Stimulated activated CD4-positive, alpha-beta T cell treated with anti-CD3 and anti-CD28 coated beads, Interleukin-15, amount 100 ng/mL, for 24 hours (primary cell): ENCODE measurements at places on chromosomes 2 and 18.

- DNase-seq, result no peak
These were observed 364.5 kb upstream of the CDH2 start for GRCh38 chr18:28541276-28541930.

DNA sequence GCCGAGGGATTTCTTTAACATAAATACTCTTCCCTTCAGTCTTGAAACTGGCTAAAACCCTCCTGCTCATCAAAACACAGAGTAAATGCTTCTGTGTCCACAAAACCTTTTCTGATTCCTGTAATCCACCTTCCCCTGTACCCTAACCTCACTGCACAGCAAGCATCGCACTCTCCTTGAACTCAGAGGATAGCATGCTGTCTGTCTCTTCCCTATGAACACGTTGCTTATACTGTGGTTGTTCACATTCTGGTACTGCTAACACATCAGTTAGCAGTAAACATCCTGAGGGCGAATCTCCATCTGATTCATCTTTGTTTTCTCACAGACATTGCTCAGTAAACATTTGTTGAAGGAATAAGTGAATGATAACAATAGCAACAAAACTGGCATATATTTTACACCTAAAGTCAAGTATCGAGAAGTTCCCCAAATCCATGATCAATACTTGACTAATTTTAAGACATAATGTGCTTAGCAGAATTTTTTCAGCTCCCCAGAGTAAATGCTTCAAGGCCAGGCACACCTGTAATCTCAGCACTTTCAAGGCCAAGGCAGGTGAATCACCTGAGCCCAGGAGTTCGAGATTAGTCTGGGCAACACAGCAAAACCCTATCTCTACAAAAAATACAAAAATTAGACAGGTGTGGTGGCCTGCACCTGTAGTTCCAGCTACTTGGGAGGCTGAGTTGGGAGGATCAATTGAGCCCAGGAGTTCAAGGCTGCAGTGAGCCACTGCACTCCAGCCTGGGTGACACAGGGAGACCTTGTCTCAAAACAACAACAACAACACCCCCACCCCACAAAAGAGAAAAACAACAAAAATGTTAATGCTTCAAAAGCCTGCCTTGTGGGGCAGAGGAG, 45.6 kb upstream of the LPIN2 start:
- DNase-seq, result no peak

GRCh38 chr2:95158441-95158840, 1.2 kb downstream of the ZNF514 start:
- DNase-seq, result no peak

- DNase-seq, result peak; percentile 56
These were observed 76.0 kb downstream of the TGIF1 start for GRCh38 chr18:3525870-3526420.

DNA sequence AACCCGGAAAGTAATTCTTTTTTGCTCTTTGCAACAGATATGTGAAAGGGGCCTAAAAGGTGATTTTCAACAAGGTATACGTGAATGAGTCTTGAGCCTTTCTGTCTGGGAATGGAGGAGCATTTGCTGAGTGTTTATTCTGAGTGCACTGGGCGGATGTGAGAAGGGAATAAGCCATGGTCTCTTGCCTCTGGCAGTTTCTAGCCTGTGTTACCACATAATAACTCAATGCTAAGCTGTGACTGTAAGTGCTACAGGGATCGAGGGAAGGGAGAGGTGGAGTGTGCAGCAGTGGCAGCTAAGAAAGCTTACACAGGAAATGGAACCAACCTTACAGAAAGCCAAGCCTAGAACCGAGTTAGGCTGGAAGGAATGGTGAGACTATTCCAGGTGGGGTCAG, 444.3 kb downstream of the SLC4A3 start:
- DNase-seq, result no peak

GRCh38 chr2:5020116-5020875, 671.9 kb upstream of the SOX11 start:
- no peak for DNase-seq

DNA sequence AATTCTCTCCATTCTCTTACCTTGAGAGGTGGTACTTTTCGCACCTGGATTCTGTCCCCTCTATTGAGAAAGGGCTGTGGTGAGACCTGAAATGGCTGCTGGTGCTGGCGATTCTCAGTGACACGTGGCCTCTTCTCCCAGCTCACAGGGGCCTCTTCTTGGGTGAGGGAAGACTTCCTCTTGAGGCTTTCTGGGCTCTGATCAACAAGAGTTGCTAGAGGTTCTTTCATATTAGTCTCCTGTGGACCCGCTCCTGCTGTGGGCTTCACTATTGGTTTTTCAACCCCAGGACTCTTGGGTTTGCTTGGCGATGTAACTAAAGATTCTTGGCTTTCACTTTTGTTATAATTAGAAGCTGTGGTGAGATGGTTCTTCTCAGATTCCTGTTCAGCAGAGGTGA, 76.3 kb upstream of the DTNB start:
- DNase-seq, result no peak

- DNase-seq, result no peak
These were observed 9.4 kb downstream of the MLPH start for GRCh38 chr2:237496428-237496827.

DNA sequence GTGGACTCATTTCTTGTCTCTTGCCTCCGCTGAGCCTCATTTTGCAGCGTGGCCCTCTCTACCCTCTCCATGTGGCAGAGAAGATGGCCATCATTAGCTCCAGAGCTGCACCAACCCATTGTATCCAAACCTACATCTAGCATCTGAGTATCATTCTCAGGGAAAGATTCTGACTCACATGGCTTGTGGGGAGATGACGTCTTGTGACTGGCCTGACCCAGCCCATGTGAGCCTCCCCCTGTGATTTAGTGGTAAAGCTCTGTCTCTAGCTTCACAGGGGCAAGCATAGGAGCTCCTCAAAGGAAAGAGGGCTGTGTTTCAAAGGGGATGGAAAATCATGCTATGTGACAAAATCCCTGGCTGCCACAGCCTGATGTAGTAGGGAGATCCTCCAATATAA, 87.4 kb upstream of the RBMS1 start:
- DNase-seq, result no peak

GRCh38 chr2:81282151-81282769, 977.7 kb upstream of the LRRTM1 start:
- DNase-seq, result no peak

- no peak for DNase-seq
These were observed 47.7 kb downstream of the DNMT3A start for GRCh38 chr2:25293958-25294562.

DNA sequence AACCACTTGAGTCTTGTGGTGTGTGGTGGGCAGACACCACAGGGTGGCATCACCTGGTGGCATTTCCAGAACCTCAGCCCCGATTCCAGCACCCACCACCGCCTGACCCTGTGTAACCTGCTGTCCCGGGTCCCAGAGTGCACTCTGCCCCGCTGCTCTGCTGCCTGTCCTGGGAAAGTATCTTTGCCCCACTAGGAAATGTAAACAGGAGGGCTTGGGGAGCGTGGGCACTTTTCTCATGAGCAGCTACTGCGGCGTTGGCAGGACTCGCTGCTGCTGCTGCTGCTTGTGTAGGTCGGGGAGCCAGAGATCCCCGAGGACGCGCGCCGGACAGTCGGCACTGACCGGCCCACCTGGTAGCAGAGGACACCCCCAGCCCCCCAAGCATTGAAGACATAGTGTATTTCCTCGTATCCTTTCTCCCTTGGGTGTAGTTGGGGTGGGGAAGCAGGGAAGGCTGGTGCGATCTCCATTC, 13.4 kb downstream of the DTYMK start:
- no peak for DNase-seq

- DNase-seq, result peak; percentile 59
These were observed 266.5 kb downstream of the TCF4 start for GRCh38 chr18:55321265-55322177.

DNA sequence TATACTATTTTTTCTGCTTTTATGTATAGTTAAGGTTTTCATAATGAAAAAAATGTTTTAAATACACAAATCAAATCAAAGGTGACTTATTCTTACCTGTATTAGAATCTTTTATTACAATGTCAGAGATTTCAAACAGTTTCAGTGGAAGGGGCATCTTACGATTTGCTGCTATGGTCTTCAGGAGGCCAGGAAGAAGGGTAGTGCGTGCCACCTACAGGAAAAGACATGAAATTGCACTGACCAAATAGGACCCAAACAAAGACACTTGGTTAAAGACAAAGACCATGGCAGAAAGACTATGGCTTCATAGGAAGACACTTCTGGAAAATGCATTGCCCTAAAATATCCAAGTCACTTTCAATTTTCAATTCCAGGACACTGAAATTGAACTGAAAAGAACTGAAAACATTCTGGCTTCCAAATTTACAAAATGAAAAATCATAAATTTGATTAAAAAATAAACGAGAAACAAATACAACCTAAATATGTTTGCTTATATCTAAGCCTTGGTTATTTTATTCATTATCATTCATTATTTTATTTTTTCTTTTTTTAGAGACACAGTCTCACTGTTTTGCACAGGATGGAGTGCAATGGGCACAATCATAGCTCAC, 42.1 kb downstream of the FARSB start:
- DNase-seq, result no peak

DNA sequence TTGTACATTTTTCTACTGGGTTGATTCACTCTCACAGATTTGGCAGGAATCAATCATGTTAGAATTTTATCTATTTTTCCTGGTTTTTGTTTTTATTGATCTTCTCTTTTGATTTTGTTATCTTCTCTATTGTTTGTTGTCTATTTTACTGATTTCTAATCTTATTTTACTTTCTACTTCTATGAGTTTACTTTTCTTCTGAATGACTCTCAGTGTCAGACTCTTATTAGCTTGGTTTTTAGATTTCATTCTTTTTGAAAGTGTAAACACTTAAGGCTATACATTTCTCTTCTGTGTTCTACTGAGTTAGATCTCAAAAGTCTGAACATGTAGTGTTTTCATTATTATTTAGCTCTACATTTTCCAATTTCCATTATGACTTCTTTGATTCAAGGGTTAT, 47.1 kb downstream of the THOC1 start:
- no peak for DNase-seq

DNA sequence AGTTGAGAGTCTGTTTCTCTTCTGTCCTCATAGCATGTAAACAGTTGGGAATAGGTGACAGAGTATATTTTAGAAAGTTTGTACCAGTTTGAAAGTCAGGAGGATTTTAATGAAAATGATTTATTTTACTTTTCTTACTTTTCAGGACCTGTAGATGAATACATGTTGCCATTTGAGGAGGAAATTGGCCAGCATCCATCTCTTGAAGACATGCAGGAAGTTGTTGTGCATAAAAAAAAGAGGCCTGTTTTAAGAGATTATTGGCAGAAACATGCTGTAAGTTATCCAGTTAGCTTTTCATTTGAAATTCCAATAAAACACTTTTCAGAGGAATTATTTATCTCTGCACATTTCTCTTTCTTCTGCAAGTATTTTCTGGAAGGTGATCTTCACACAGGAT, 81.1 kb downstream of the ACVR2A start:
- no peak for DNase-seq

- DNase-seq, result no peak
These were observed 686.8 kb upstream of the DDX18 start for GRCh38 chr2:117127680-117128079.

DNA sequence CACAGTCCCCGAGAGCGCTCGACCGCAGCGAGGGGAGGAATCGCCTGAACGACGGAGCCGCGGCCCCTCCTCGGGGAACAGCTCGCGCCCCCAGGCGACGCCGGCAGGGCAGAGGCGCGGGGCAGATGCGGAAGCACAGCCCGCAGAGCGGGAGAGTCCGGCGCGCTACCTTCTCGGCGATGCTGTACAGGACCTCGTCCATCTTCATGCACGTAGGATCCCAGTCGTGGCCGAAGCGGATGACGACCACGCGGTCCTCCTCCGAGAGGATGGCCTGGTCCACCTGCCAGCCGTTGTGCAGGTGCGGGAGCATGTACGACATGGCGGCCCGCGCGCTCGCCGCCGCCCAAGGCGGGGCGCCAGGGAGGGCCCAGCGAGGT, 302 bp downstream of the TXNL4A start:
- peak; percentile 74 for DNase-seq

- no peak for DNase-seq
These were observed 107.8 kb upstream of the LRATD1 start for GRCh38 chr2:14524803-14525080.

GRCh38 chr2:98835831-98836385, 100.1 kb downstream of the CRACDL start:
- peak; percentile 22 for DNase-seq

DNA sequence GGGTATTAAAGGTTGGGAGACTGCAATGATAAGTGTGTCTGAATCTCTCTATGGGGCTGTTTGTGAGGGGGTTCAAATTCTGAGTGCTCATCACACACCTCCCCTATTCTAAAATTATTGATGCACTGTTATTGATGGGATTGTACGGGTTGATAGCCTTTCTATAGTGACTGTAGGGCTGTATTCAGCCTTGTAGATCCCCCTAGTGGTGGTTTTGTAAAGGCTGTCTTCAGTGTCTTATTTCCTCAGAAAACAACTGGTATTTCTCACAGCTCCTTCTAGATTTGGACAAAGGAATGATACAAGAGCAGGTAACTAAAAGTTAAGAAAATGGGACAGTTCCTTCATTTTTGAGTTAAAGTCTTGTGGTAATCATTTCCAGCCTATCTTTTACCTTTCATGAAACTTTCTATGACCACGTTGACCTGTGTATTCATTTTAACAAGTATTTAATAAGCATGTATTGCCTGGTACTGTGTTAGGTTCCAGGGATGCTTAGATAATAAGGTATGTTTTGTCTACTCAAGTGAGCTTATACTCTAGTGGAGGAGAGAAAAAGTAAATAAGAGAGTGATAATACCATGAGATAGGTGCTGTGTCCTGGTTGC, 21.2 kb downstream of the SMAD4 start:
- no peak for DNase-seq

DNA sequence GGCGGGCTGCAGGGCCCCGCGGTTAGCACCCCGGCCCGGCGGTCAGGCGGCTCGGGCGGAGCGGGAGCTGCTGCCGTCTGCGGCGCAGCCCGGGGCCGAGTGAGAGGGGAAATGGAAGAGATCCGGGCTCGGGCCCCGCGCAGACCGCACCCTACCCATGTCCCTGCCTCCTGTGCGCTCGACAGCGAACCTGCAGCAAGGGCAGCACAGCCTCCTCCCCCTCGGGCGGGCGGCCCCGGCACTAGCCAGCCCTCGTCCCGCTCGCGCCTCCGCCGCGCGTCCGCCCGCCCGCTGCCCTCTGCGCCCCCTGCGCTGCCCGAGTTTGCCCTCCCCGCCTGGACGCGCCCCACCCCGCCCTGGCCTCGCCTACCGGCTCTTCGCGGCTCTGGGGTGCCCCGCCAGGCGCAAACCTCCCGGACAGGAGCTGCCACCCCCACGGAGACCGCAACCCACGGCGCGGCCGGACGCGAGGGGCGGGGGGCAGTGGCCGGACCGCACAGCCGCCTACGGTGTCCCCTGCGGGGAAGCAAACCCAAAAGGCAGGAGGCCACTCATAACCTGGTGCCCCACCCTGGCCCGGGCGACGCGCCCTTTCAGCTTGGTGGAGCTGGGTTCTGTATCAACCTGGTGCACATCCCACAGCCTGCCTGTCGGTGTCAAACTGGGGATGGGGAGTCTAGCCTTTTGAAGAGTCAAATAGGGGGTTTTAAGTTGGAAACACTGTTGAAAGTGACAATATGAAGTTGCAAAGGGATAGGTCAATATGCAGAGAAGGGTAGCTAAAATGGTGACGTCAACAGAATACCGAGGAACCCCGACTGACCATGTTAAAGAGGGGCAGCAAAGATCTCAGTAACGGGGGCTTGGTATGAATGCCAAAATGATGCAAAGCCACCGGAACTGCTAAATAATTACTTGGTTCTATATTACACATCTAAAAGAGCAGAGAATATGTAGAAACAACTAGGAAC, at the start of gene IHH:
IHH (minus strand) TSS at position 101 of the 971 bp plus-strand sequence. CDS start 454 bp downstream, outside the sequence.
- DNase-seq, result peak; percentile 28
